ENCODE measurements at places on chromosomes 12 and 14.

DNA sequence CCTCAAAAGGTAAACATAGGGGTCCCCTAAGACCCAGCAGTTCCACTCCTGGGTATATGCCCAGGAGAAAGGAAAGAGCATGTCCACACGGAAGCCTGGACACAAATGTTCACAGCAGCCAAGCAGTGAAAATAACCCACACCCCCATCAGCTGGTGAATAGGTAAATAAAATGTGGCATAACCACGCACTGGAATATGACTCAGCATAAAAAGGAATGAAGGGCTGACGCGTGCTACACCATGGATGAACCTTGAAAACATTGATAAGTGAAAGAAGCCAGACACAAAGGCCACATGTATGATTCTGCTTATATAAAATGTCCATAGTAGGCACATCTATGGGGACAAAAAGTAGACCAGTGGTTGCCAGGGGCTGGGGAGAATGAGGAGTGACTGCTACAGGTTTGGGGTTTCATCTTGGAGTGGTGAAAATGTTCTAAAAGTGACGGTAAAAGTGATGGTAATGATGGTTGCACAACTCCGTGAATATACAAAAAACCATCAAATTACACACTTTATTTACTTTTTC, 3.8 kb upstream of the SCARB1 start:
- no peak for DNase-seq

DNA sequence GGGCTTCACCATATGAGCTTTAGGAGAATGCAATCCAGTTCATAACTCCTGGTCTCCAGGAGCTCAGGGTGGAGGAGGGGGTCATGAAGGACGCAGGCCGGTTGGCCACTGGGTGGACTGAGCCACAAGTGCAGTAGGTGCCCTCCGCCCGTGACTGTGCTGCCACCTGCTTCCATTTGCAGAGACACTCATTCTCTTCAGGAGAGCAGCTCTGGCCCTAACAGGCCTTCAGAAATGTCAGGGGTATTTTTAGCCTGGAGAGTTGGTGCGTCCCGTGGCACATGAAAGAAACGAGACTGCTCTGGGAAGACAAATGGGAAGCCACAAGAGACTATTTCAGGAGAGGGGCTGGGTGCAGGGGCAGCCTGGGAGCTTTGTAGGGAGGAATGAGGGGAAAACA, 74.6 kb upstream of the MYL2 start:
- no peak for DNase-seq

- DNase-seq = no peak
These were observed 321.4 kb upstream of the SEL1L start for GRCh38 chr14:81855007-81855406.

DNA sequence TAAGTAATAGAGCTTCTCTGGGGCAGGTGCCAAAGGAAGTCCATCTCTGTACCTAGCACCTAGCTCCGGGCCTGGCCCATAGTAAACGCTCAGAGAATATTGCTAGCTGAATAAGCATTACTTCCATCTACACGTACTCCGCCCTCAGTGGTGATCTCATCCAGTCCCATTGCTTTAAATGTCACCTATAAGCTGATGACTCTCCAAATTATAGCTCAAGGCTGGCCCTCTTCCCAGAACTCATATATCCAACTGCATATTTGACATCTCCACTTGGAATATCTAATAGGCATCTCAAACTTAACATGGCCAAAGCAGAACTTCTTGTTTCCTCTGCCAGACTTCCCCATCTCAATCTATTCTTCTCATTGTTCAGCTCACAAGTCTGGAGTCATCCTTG, 6.9 kb upstream of the DYNLL1 start:
- no peak for DNase-seq

DNA sequence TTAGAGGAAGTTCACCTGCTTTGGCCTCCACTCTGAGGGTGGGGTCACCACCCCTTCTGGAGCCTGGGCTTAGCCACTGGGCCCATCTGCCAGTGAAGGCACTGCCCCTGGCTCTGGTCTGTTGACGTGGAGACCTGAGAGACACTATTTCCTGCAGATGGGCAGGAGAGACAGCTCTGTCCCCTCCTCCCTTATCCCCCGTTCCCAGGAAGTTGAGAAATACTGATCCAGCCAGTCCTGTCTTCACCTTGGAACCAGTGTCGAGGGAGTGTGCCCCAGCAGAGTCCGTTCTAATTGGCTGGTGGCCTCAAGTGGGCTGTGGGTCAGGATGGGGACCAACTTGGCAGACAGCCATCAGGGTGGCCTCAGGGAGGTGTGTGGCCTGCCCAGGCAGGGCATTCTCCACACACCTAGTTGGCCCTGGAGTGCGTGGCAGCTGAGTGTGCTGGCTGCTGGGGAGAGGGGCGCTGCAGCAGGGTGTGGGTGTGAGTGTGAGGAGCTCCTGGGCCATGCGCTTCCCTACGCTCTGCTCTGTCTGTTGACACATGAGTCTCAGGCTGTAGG, 25.4 kb downstream of the CLSTN3 start:
- no peak for DNase-seq

GRCh38 chr12:31119192-31119802, 45.6 kb downstream of the DDX11 start:
- DNase-seq = no peak

DNA sequence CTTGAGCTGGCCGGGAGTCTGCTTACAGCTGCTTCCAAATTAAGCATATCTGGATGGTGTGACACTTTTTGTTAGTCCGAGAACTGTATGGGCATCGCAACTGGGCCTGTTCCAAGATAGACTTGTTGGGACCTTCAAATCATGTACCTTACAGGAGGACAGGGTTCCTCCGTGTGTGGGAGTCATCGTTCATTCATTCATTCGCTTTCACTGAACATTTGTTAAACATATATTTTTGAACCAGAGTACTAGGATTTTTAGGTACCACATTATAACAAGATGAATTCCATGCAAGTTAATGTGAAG, 387 bp upstream of the IPO8 start:
- DNase-seq = no peak

All from activated naive CD8-positive, alpha-beta T cell treated with anti-CD3 and anti-CD28 coated beads, Interleukin-2, amount 50 U/mL, for 24 hours (primary cell).